Lung microvascular endothelial cell (primary cell): ENCODE measurements at places on chromosomes 1 and 21. TPM values are rescaled to one million over a fixed set of nuclear protein-coding genes. Genes with fewer than 3 reads are reported as not detected.

DNA sequence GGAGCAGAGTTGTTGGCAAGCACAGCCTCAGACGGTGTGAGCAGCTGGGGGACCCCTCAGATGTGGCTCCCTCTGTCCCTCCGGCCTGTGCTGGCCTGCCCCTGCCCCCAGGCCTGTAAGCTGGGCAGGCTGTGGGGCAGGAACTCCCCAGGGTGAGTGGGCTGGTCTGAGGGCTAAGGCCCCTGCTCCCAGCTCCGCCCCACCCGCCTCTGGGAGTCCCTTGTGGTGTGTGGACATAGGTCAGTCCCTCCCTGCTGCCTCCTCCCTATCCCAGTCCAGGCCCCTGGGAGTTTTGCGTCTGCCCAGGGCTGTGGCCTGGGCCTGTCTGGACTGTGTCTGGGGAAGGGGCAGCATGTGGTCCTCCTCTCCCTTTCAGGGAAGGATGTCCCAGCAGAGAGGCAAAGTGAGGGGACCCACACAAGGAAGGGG lies 3.6 kb upstream of the VWA1 start:
- DNase-seq, result no peak

The AHDC1 gene
- total RNA-seq, result 5.0 and 6.7 TPM in 2 replicates

The NKAIN1 gene
- not detected in 2 replicates for total RNA-seq

DNA sequence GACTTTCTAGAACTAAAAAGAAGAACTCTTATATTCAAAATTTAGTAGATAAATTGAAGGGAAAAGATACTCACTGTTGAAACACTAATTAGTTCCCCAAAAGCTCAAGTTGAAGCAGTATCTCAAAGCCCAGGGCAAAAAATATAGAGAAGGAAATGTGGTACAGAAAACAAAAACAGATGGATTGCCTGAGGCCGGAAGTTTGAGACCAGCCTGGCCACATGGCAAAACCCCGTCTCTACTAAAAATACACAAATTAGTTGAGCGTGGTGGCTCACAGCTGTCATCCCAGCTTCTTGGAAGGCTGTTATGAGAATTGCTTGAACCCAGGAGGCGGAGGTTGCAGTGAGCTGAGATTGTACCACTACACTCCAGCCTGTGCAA lies 36.0 kb downstream of the FAM177B start:
- DNase-seq, result no peak

DNA sequence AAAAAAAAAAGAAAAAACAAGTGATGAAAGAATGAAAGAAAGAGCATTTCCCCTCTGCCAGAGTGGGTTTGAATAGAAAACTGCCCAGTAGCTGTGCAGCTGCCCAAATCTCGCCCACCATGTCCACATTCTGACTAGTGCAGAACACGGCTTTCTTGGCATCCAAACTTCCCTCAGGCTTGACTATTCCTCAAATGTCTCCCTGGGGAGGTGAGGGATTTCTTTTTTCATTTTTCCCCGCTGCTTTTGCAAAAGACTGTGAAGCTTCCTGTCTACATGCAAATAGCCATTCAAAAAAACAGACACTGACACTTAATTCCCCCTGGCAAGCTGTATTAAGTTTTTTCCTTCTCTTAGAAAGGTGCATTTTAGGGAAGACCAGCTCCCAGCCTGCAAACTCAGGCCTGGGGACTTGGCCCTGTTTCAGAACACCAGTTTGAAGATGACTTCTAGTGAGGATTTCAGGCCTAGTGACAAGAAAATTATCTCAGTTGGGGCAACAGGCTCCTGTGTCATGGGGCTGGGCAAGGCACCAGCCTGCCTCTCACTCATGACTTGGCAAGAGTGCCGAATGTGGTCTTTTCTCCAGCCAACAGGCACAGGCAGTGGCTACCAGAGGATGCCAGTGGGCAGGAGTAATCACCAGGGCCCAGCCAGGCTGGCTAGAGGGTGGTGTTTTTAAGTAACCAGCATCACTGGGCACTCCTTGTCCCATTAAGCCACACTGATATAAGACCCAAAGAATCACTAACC lies 178.1 kb upstream of the NFIA start:
- DNase-seq, result no peak

DNA sequence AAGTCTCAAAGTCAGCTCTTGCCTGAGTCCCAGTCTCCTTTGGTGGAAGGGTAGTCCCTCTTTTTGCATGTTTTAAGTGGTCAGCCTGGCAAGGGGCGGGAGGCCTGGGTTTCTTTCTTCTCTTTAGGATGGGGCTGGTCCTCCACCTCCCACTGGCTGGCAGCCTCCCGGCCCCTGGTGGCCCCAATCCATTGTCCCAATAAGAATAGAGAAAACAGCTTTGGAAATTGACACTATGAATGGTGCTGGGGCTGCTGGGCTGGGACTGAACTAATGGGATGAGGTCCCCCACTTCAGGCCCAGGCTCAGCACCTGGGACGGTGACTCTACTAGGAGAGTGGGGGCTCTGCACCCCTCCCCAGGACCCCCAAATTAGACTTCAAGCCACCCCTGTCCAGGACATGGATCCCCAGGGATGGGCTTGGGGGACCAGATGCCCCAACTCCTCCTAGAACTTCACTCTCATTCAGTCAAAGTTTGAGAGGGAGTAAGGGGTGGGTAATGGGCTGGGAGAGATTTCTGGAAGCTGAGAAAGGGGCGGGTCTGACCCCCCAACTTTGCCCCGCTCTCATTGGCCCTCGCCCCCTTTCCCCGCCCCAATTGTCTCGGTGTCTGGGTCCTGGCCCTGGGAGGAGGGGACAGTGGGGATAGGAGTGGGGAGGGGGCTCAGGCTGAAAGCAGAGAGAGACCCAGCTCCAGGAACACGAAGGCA lies 18.2 kb downstream of the SLC27A3 start:
- DNase-seq, result no peak

DNA sequence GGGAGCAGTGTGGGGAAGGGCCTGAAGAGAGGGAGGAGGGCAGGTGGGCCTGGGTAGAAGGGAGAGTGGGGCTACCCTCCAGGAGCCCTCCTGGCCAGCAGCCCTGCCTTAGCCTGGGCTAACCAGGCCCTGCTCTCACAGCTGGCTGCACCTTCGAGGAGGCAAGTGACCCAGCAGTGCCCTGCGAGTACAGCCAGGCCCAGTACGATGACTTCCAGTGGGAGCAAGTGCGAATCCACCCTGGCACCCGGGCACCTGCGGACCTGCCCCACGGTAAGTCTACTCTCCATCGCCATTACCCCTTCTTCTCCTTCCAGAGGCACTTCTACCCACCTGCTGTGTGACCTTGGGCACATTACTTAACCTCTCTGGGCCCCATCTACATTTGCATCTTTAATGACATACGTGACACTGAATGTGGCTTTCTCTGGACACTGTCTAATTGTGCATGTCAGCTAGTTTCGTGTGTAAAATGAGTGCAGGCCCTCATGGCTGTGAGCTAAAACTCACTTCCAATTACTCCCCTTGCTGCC lies 18.9 kb downstream of the PTPRU start:
- DNase-seq, result no peak

DNA sequence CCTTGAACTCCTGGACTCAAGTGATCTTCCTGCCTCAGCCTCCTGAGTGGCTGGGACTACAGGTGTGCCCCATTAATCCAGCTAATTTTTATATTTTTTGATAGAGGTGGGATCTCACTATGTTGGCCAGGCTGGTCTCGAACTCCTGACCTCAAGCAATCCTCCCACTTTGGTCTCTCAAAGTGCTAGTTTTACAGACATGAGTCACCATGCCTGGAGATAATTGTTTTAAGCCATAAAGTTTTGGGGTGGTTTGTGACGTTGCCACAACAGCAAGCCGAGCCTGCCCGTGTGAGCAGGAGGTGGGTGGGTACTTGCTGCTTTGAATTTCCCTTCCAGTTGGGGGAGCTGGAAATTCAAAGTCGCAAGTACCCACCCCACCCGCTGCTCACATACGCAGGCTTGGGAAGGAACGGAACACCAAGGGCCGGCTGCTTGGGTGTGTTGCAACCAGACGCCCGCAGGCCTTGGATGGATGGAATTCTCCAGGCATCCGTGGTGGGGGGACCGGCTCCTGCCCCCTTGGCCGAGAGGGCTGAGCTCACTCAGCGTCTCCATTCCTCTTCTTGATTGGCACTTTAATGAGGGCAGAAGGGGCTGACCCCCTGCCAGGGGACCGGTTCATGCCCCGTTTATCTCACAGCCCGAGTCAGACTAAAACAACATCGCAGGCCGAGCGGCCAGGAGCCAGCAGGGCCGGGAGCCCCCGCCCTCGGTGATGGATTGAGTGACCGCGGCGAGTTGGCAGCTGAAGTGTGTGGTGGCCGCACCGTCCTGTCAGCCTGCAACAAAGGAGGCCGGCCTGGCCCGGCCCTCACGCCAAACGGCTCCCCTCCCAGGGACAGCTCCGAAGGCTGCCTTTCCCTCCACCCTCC lies 78.1 kb downstream of the DHRS3 start:
- DNase-seq, result peak; percentile 88

GRCh38 chr1:70196333-70196732 lies 9.0 kb downstream of the LRRC40 start:
- no peak for DNase-seq

The DMBX1 gene
- total RNA-seq, result not detected in 2 replicates

The RGS1 gene
- total RNA-seq, result not detected in 2 replicates

GRCh38 chr1:226792368-226792767 lies 53.3 kb upstream of the ITPKB start:
- DNase-seq, result no peak

- no peak for DNase-seq
These were observed 93.9 kb downstream of the NR5A2 start for GRCh38 chr1:200121421-200121820.

The SLC2A5 gene
- under 0.01 and 0.20 TPM in 2 replicates for total RNA-seq

- DNase-seq, result no peak
These were observed 12.2 kb upstream of the IL10 start for GRCh38 chr1:206784471-206784903.

The MDM4 gene
- 7.0 and 15.9 TPM in 2 replicates for total RNA-seq

- DNase-seq, result no peak
These were observed 673.6 kb upstream of the NR5A2 start for GRCh38 chr1:199353906-199354305.

DNA sequence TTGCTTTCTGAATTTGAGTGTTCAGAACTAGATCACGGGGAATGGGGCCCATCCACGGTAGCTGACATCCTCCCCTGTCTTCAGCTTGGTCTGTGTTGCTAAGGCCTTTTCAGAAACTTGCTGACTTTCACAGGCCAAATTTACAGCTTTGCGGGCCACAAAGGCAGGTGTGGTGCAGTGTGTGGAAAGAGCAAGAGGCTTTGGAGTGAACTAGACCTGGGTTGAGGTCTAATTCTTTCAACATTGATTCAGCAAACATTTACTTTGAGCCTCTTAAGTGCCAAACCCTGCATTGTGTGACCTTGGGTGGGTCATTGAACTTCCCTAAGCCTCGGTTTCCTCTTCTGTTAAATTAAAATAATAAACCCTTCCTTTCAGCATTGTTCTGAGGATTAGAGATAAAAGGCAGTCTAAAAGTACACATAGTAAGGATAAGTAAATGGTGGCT lies 24.3 kb downstream of the STPG1 start:
- DNase-seq, result no peak

GRCh38 chr1:104120525-104120924 lies 370.8 kb downstream of the AMY1C start:
- DNase-seq, result no peak

GRCh38 chr1:234898455-234899033 lies 230.1 kb downstream of the TOMM20 start:
- DNase-seq, result no peak

The TACSTD2 gene
- 9.6 and 56.2 TPM in 2 replicates for total RNA-seq

The TGFBR3 gene
- 7.4 and 25.8 TPM in 2 replicates for total RNA-seq

The FCRL2 gene
- total RNA-seq, result not detected in 2 replicates

- no peak for DNase-seq
These were observed 3.7 kb upstream of the PARP1 start for GRCh38 chr1:226411619-226412018.

DNA sequence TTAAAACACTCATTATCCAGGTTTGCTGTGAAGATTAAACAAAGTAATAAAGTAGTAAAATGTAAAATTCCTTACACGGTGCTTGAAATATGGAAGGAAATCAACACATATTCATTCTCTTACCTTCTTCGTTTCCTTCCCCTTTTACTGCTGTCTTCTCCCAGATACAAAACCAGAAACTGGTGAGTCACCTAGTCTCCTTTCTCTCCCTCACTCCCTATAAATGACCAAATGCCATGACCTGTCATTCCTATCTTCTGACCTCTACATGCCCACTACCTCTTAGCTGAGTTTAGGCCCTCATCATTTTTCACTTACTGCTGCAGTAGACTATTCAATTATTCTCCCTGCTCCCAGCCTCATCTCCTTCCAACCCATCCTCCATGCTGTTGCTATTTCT lies 4.3 kb upstream of the NR1I3 start:
- no peak for DNase-seq

- DNase-seq, result peak; percentile 76
These were observed 44.6 kb upstream of the BCL9 start for GRCh38 chr1:147496571-147497210.

- DNase-seq, result no peak
These were observed 1.0 kb upstream of the PPIH start for GRCh38 chr1:42657201-42657600.

- no peak for DNase-seq
These were observed 53.5 kb upstream of the FOXD3 start for GRCh38 chr1:63268876-63269275.

DNA sequence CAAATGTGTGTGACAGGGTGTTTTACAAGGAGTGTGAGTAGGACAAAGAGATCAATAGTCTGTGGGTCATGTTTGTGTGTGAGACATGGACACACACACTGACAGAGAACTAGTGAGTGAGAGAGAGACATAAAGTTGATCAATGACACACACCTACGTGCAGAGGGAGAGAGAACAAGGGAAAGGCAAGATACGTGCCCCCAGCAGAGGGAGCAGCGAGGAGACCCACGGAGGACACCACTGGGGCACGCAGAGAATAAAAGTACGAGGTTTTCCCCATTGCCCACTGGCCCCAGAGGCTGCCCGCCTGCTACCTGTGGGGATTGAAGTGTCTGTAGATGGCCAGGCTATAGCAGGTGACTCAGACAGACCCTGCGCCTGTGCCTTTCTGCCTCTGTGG lies 130.2 kb upstream of the CSF3R start:
- peak; percentile 6 for DNase-seq

The CHODL gene
- total RNA-seq, result under 0.01 TPM in 2 replicates

The SLC25A34 gene
- total RNA-seq, result 0.22 and 0.60 TPM in 2 replicates

- no peak for DNase-seq
These were observed 130.1 kb downstream of the SIM2 start for GRCh38 chr21:36828891-36829515.

The SLC35A3 gene
- total RNA-seq, result 11.6 and 18.7 TPM in 2 replicates

DNA sequence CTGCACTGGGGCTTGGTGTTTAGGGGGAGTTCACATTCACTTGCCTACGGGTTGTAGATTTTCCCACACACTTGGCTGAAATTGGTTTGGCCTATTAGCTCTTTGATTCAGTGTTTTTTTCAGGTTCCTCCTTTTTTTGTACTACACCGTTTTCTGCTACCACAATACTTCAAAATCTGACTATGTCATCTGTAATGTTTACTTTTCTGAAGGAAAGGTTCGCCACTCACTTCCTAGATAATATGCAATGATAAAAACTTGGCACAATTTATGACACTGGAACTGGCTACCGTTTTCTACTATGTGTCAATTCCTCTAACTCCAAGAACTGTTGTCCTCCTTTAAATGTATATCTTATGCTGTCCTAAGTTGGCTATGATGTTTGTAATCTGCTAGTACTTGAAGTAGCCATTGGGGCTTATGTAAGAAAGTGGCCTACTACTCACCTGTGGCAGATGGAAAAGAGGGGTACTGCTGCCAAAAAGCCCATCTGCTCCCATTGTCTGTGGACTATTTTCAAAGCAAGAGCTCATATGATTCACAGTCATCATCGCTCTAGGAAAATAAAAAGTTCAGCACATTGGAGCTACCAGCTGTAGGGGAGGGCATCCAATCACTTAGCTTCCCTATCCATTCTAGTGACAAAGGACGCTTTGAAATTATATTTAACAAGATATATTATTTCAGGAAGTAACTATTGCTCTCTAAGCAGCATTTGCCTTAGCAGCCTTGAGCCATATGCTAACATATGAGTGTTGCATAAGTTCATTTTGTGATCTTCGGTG lies 42.4 kb upstream of the BACH1 start:
- DNase-seq, result peak; percentile 85
